Posterior cingulate gyrus (tissue), 11 donors: ENCODE measurements at places on chromosomes 11 and 22.

- no peak for DNase-seq
These were observed 607.4 kb downstream of the NTM start for GRCh38 chr11:131977854-131978253.

GRCh38 chr11:75337195-75337654, 14.2 kb downstream of the ARRB1 start:
- DNase-seq, result no peak

- no peak for DNase-seq
These were observed 47.2 kb downstream of the EIF3M start for GRCh38 chr11:32630844-32631243.

- DNase-seq, result no peak
These were observed 7.8 kb upstream of the DDI1 start for GRCh38 chr11:104028476-104029263.
